ENCODE measurements at places on chromosomes 3 and 15.

DNA sequence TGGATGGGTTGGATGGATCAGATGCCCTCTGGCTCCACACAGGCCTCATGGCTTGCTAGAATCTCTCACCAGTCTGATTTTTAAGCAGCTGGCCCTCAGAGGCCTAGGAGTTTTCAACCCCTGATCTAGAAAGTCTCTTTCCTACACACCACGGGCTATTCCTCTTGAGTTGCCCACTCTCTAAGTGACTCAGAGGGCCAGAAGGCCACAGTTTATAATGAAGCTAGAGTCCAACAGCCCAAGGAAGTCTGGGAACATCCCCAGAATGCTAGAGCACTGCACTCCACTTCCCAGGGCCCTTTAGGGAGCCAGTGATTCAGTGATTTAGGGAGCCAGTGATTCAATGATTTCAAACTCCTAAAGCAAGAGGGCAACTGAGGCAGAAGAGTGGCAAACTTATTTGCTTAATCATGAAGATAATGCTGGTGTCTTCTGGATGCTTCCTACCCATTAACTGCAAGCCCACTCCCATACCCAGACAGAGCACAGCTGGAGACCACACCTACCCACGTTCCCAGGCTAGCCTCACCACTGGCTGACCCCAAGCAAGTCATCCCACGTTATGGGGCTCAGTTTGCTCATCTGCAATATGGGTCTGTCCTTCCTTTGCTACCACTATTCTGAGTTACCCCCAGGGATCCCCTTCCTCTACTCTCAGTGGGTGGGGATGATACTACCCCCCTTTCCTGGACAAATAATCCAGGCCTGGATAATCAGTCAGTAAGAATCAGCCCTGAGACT lies 36.7 kb downstream of the ABTB1 start:
- ATAC-seq, result no peak

DNA sequence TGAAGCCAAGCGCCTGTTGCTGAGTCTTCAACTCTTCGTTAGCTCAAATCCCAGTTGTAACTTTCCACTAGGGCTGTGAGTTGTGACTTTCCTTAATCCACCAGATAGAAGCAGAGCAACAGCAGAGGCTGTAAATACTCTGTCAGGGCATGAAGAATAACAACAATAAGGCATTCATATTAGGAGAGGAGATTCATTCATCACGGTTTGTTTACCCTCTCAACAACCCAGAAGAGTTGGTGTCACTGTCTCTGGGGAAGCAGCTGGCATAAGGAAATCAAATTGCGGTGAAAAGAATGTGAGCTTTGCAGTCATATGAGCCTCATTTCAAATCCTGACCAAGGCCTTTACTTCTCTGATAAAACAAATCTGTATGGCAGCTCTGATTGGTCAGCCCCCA lies 184.8 kb downstream of the SHQ1 start:
- no peak for ATAC-seq

GRCh38 chr15:84840255-84840654 lies 23.1 kb downstream of the ALPK3 start:
- ATAC-seq, result no peak

- ATAC-seq, result no peak
These were observed 72.2 kb downstream of the MECOM start for GRCh38 chr3:169591159-169591951.

DNA sequence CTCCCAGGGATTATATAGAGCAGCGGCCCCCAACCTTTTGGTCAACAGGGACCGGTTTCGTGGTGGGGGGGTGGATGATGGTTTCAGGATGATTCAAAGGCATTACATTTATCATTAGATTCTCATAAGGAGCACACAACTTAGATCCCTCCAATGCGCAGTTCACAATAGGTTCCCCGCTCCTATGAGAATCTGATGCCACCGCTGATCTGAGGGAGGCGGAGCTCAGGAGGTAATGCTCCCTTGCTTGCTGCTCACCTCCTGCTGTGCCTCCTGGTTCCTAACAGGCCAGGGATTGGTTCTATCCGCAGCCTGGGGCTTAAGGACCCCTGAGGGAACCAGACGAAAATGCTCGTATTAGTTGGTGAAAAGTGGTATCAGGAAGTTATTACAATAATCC lies 1.3 kb upstream of the HACD2 start:
- no peak for ATAC-seq

DNA sequence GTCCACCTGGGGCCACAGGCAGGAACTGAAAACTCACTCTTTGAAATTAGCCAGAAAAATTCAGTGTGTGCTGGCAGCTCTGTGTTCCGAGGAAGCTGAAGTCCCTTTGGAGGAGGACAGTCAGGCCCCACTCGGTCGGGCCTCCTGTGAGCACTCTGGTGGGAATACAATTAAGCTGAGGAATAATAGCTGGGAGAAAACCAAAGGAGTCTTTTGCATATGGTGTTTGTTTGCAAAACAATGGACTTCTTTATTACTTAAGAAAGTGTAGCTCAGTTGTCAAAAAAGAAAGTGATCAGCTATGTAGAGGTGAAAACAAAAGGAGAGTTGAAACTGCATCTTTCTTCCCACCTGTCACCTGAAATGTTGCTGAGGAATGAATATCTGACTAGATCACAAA lies 202.5 kb downstream of the MEIS2 start:
- no peak for ATAC-seq

All from stimulated activated memory B cell treated with anti-CD40 and anti-IgM and Interleukin-4, amounts not matched to agents 10 μg/mL and 1 μg/mL and 100 μg/mL, for 72 hours (primary cell).